ENCODE measurements at places on chromosomes 16 and 17. TPM values are rescaled to one million over a fixed set of nuclear protein-coding genes. Genes with fewer than 3 reads are reported as not detected.
A peak's percentile ranks its signal among the peaks of the same experiment; 100 is the strongest.

CCDC154 gene
- total RNA-seq, result 0.50 TPM

- H3K4me3 ChIP-seq, result no peak overlapping the region
- DNase-seq, result no peak
- H3K36me3 ChIP-seq, result peaks cover 38% of the 10 kb centered on the region
- no peaks in the 10 kb centered on the region for H3K4me1 ChIP-seq
- H3K27me3 ChIP-seq, result no peaks in the 10 kb centered on the region
Measured at GRCh38 chr17:21300601-21301571, 16.4 kb downstream of the MAP2K3 start.

DNA sequence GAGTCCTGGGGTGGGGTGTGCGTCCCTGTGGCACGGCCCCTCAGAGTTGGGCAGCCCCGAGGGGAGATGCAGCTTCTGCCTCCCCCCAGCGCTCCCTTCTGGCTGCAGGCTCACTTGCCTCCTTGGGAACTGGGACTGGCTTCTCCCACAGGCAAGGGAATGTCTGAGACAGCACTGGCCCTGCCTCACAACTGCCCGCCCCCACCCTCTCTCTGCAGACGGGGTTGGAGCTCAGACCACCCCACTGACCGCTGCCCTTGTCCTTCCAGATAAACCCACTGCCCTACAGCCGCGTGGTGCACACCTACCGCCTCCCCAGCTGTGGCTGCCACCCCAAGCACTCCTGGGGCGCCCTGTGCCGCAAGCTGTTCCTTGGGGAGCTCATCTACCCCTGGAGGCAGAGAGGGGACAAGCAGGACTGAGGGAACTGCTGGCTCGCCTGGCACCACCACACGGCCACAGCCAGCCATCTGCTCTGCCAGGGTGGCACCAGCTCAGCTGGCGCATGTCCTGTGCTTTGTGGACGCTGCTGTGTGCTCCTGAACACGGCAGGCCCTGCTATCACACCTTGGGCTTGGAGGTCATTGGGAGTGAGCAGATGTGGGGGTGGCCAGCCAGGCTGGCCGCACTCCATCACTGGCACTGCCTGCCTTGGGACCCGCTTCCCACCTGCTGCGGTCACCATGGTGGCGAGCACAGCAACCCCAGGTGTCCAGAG, 7.1 kb upstream of the RAB40C start:
- H3K27me3 ChIP-seq, result no peaks in the 10 kb centered on the region
- no peak for DNase-seq
- no peak overlapping the region for H3K27ac ChIP-seq
- H3K4me1 ChIP-seq, result peaks cover 7% of the 10 kb centered on the region

CD300E gene
- not detected for total RNA-seq

UBFD1 gene
- 101 TPM for total RNA-seq

DNA sequence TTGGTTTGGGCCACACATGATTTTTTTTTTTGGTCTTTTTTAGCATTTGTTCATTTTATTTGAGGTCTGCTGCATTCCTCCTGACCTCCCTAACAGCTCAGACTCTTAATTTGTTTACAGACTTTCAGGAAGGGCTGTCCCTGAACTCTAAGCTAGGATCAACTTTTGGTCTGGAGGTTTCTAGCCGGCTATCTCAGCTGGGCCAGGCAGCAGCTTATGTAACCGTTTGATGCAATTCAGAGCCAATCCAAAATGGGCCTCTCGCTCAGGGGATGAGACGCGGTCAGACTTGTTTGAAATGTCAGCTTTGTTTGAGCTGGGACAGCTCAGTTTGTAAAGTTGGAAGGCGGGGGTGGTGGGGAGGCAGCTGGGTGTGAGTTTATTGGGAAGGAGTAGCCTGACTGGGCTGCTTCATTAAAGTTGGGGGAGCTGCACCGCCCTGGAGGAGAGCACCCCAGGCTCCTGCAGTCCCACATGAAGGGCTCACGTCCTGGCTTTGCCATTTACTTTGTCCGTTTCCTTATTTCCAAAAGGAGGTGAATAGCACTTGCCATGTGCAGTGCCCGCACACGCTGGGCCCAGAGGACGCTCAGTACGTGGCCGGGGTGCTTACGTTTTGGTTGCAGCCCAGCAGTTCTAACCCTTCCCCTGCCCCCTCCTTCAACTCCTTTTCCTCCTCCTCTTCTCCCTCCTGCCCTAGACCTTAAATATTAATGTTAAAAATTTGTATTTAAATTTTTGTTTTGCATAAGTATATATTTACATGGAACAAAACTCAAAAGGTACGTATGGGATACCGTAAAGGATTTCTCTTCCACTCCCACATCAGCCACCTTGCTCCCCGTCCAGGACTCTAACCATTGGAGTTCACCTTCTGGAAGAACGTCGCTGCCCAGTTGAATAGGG, 121.2 kb downstream of the SNX29 start:
- H3K27ac ChIP-seq, result no peak overlapping the region
- no peaks in the 10 kb centered on the region for H3K36me3 ChIP-seq
- H3K27me3 ChIP-seq, result no peaks in the 10 kb centered on the region
- H3K4me3 ChIP-seq, result no peak overlapping the region

GRCh38 chr17:77409282-77410161, 268.8 kb downstream of the SEC14L1 start:
- peaks cover 46% of the 10 kb centered on the region for H3K4me1 ChIP-seq
- peaks cover 13% of the 10 kb centered on the region for H3K36me3 ChIP-seq
- no peaks in the 10 kb centered on the region for H3K27me3 ChIP-seq
- H3K4me3 ChIP-seq, result no peak overlapping the region
- peak overlapping the region; percentile 52 for H3K27ac ChIP-seq

KRTAP4-6 gene
- total RNA-seq, result not detected

- H3K4me1 ChIP-seq, result no peaks in the 10 kb centered on the region
- H3K27me3 ChIP-seq, result no peaks in the 10 kb centered on the region
- no peaks in the 10 kb centered on the region for H3K36me3 ChIP-seq
- no peak for DNase-seq
Measured at GRCh38 chr17:64032081-64032480, 11.6 kb upstream of the ICAM2 start.

SLC47A1 gene
- total RNA-seq, result 0.26 TPM

KRTAP3-3 gene
- total RNA-seq, result not detected

DNA sequence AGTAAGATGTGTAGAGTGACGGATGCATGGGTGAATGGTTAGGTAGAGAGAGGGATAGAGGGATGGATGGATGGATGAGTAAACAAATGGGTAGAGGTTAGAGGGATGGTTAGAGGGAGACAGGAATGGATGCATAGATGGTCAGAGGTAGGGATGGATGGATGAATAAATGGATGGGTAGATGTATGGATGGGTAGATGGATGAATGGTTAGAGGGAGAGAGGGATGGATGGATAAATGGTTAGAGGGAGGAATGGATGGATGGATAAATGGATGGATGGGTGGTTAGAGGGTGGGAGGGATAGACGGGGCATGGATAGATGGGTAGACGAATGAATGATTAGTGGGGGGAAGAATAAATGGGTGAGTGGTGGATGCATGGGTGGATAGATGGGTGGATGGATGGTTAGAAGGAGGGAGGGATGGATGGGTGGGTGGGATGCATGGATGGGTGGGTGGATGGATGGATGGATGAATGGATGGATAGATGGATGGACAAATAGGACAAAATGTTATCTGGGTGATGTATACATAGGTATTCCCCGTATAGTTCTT, 29.2 kb upstream of the SNN start:
- H3K27me3 ChIP-seq, result no peaks in the 10 kb centered on the region
- no peak overlapping the region for H3K27ac ChIP-seq
- H3K4me1 ChIP-seq, result peaks cover 15% of the 10 kb centered on the region
- no peak overlapping the region for H3K4me3 ChIP-seq

- H3K27me3 ChIP-seq, result no peaks in the 10 kb centered on the region
- H3K36me3 ChIP-seq, result no peaks in the 10 kb centered on the region
- H3K4me3 ChIP-seq, result no peak overlapping the region
- H3K4me1 ChIP-seq, result peaks cover 4% of the 10 kb centered on the region
- no peak overlapping the region for H3K27ac ChIP-seq
Measured at GRCh38 chr16:12386192-12386591, 409.7 kb downstream of the SNX29 start.

GRCh38 chr17:9120471-9120870, 99.2 kb downstream of the NTN1 start:
- DNase-seq, result no peak
- no peak overlapping the region for H3K27ac ChIP-seq
- no peaks in the 10 kb centered on the region for H3K36me3 ChIP-seq
- H3K4me1 ChIP-seq, result no peaks in the 10 kb centered on the region
- no peak overlapping the region for H3K4me3 ChIP-seq

Measured in fibroblast of lung (primary cell).